Renal cortex interstitium (tissue), 15 donors: ENCODE measurements at places on chromosomes 5 and 9. TPM values are rescaled to one million over a fixed set of nuclear protein-coding genes. Genes with fewer than 3 reads are reported as not detected.

- no peak for DNase-seq
Measured at GRCh38 chr9:91039125-91039834, 237.7 kb downstream of the SYK start.

GRCh38 chr9:79603222-79603920, 31.6 kb downstream of the TLE4 start:
- no peak for DNase-seq

GRCh38 chr5:21663082-21663481, 1190.1 kb downstream of the CDH12 start:
- no peak for DNase-seq

- DNase-seq: no peak
Measured at GRCh38 chr5:81675420-81675819, 75.5 kb downstream of the SSBP2 start.

- no peak for DNase-seq
Measured at GRCh38 chr9:127382541-127382940, 14.4 kb upstream of the SLC2A8 start.

DNA sequence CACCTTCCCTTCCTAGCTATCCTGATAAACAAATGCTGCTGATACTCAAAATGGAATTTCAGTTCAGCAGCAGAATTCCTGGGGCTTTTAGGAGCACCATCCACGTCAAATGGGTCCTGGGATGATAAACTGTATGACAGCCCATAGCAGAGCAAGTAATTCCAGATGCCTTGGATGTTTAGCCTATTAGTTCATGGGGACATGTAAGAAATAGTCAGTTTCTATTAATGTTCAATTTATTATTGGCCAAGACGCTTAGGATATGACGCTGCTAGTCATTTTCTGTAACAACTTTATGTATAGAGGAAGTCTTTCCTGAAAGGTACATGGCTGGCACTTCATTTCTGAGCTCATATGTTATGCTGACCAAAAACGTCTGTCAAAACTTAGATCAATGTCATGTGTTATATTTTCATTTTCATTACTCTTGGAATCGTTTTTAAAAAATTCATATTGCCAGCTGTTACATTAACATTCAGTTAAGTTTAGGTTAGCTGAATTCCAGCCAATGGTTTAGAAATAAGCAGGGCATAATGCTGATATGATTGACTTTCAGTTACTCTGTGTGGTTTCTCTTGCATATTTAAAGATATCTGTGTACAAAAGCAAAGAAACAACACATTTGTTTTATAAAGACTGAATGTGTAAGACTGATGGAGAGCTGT, 243.8 kb downstream of the CSNK1G3 start:
- DNase-seq: no peak

DNA sequence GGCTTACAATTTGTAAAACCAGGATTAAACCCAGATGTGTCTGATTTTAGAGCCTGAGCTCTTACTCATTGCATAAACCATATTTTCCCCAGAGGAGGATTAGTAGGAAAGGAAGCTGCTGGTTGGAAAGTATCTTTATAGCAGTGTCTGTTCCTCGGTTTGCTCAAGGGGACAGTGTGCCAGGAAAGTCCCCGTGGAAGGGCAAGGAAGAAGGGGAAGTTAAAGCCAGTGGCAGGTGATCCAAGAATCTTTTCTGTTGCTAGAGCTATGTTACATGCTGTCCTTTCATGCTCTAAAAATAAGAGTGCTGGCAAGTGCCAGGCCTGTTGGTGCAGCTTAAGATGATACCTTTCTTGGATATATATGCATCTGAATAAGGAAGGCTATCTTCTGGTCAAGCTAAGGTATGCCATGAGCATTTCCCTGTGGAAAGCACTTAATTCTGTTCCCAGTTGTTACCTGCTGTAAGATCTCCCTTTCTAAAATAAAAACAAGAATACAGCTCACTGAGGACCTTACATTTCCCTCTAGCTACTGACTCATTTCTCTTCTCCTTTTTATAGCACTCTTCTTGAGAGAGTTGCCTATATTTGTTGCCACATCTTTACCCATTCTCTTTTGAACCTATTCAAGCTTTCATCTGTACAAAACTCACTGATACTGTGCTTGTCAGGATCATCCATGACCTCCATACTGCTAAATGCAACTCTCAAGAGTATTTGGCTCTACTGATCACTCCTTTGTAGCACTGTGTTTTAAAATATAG, 8.0 kb downstream of the PDCD1LG2 start:
- no peak for DNase-seq

- no peak for DNase-seq
Measured at GRCh38 chr5:105940181-105940580, 1730.6 kb downstream of the EFNA5 start.

DNA sequence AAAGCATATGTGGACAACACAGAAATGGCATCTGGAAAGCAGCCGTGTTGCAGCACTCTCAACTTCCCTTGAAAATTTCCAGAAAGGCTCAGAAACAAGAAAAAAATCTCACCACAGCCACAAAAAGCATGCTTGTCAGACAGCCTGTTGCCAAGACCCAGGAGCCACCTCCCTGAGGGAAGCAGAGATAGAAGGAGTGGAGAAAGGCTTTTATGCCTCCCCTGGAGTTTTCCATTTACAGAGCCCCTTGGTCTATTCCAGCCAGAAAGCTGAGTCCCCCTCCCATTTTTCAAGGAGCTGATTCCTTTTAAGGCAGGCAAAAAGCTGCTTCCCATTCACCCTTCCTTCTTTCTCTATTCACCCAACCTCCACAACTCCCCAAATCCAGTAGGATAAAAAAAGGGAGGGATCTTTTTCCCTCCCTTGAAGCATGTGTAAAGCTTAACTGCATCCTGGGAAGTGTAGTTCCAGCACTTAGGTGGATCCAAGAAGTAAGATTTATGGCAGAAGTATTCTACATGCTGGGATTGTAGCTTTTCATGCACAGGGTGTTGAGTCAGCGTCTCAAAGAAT, 37.1 kb upstream of the PALM2AKAP2 start:
- no peak for DNase-seq

DNA sequence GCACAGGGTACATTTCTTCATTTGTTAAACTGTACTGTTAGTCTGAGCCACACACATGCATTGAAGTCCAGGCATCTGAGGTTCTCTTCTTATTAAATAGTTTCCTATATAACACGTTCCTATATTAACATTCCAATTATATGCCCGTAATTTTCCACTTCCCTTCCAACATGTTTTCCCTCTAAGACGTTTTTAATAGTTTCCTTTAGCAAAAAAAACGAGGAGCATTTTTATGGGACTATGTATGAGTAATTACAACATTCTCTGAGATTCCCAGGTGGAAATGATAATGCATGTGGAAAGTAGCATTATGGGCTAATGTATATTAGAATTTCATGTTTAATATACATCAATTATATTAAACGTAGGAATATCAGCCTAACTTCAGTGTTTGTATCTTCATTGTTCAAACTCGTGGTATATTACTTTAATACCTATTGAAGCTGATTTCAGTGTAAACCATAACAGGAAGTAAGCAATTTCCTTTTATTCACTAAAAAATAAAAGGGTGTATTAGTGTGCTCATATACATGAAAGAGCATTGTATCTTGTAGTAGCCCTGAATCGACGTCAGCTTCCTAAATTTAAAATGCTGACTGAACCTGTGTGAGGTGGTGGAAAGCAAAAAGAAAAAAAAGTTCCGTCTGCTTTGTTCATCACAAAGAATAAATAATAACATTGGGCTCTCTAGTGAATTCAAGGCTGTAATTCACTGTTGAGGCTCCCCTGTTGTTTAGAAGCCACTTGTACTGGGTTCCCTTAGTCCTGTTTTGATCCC, 11.3 kb downstream of the SMARCA2 start:
- DNase-seq: no peak

DNA sequence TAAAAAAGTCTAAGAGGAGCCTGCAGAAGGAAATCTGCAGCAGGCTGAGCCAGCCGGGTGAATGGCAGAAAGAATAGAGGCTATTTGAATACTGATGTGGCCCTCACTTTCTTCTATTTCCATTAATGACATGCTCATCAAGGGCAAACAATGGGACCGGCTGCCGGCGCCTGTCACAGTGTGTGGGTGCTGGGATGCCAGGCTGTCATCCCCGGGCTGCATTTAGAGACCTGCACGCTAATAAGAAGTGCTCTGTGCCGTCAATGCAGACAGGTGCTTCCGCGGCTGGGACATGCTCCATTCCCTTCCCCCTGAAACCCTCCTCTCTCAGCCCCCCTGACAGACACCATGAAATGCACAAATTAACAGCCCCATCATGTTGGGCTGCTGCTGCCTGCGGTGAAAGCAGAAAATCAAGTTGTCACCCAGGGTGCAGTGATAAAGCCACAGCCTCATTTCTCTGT, 217.7 kb upstream of the TBCA start:
- no peak for DNase-seq

DNA sequence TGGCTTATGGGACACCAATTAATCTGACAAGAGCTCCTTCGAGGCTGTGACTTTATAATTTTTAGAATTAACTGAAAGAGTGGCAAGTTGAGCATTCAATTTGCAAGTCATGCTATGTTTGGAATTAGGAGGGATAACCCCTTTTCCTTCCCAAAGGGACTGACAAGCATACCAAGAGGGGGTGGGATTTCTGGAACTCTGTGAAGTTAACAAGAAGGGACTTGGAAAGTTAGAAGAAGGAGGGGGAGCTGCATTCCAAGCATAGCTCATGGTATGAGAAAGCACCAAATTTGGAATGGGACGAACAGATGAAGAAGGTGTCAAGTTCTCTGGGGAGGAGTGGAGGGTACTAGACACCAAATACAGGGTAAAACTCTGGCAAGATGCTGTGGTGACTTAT, 8.9 kb upstream of the PALM2AKAP2 start:
- DNase-seq: no peak

- DNase-seq: no peak
Measured at GRCh38 chr5:124297826-124298225, 448.6 kb downstream of the ZNF608 start.

GRCh38 chr5:66675406-66675805, 79.2 kb downstream of the MAST4 start:
- no peak for DNase-seq

GRCh38 chr9:33029231-33029786, 4.2 kb downstream of the DNAJA1 start:
- no peak for DNase-seq

DNA sequence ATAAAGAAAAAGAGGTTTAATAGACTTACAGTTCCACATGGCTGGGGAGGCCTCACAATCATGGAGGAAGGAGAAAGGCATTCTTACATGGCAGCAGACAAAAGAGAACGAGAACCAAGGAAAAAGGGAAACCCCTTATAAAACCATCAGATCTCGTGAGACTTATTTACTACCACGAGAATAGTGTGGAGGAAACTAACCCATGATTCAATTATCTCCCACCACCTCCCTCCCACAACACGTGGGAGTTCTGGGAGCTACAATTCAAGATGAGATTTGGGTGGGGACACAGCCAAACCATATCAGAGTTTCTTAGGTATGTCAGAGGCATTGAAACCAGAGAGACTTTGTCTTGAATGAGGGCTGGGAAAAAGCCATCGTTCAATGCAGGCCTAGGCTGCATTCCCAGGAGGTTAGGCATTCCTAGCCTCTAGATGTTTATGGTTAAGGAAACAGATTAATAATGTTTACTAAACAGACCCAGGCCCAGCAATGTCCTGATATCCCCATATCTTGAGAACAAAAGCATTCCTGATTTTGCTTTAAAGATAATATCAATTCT, 7.5 kb upstream of the PAIP1 start:
- DNase-seq: no peak

- no peak for DNase-seq
Measured at GRCh38 chr5:158886086-158886485, 213.6 kb downstream of the EBF1 start.

- DNase-seq: no peak
Measured at GRCh38 chr5:140273401-140273877, 29.5 kb downstream of the PFDN1 start.

- DNase-seq: no peak
Measured at GRCh38 chr9:2126331-2126803, 111.2 kb downstream of the SMARCA2 start.

DNA sequence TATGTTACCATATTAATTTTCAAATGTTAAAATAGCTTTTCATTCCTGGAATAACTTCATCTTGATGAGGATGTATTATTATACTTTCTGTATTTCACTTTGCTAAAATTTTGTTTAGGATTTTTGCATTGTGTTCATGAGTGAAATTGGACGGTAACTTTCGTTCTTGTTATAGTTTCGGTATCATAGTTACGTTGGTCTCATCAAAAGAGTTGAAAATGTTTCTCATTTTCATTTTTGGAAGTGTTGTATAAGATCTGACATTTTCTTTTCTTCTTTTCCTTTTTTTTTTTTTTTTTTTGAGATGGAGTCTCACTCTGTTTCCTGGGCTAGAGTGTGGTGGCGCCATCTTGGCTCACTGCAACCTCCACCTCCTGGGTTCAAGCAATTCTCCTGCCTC, 20.0 kb downstream of the PRRT1B start:
- no peak for DNase-seq

DNA sequence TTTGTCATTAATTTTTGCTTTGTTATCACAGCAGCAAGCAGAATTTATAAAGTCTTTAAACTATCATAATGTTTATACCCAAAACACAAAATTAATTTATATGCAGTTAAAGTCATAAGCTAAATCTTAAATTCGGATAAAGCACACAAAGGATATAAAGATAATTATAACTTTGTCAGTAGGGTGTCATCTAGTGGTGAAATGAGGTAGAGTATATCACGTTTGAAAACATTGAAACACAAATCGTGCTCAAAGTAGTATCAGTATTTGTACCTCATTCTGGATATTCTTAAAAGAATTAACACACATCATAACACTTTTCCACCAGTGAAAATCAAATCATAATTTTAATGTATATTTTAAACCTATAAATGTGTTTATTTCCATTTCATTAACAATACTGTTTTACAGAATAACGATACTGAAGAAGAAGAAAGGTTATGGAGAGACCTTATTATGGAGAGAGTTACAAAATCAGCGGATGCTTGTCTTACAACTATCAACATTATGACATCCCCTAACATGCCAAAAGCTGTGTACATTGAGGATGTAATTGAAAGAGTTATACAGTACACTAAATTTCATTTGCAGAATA, 129.5 kb downstream of the NIPBL start:
- DNase-seq: peak; percentile 4

DNA sequence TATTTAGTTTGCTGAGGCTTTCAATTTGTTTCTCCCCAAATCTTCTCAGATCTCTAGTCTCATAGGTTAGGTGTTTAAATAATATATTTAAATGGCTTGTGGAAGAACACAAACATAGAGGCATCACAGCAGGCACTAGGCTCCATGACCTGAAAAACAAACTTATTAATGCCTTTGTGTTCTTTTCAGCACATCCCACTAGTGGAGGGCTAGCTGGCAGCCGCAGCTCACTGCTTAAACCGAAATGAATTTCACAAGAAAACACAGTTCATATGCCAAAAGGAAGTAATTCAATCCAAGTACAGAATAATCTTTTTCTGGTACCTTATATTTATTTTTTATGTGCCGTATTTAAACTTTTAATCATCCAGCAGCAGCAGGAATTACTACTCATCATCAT, 382.5 kb downstream of the PLK2 start:
- no peak for DNase-seq

Gene PRR16
- 3.1 TPM for polyA plus RNA-seq

Gene CENPK
- polyA plus RNA-seq: 41.9 TPM

Gene CKMT2
- polyA plus RNA-seq: 10.5 TPM

Gene ROR2
- polyA plus RNA-seq: 20.5 TPM

Gene ARL10
- 11.8 TPM for polyA plus RNA-seq

Gene CTNND2
- polyA plus RNA-seq: 2.4 TPM

Gene ANGPTL2
- polyA plus RNA-seq: 9.6 TPM

Gene TMEM174
- 17.2 TPM for polyA plus RNA-seq

Gene IFNA10
- polyA plus RNA-seq: not detected

Gene TRAF1
- 5.6 TPM for polyA plus RNA-seq

Gene CSF2
- not detected for polyA plus RNA-seq

Gene PDE8B
- polyA plus RNA-seq: 4.7 TPM

Gene DOLPP1
- 19.3 TPM for polyA plus RNA-seq

Gene TSSK1B
- polyA plus RNA-seq: 0.09 TPM

Gene FSTL4
- 1.2 TPM for polyA plus RNA-seq
